ENCODE measurements at places on chromosomes 3 and 15.

DNA sequence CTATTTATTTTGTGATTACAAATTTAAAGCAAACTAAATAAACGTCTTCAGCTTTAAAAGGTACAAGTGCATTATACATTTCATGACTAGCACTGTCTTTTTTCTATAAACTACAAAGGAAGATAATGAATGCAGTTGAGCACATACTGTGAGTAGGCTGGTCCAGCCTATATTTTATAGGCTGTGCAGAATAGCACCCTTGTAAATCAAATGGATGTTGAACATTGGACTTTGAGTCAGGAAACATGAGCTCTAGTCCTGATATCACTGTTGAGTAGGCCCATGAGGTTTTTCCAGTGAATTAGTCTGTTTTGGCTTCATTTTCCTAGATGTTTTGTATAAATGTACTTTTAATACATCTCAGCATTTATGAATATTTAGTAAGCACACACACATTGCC lies 447.3 kb upstream of the KCNMB2 start:
- no peak for DNase-seq

- DNase-seq = no peak
Observed at GRCh38 chr15:67685008-67685599, 140.2 kb upstream of the SKOR1 start.

- no peak for DNase-seq
Observed at GRCh38 chr3:41024031-41024836, 175.1 kb upstream of the CTNNB1 start.

GRCh38 chr15:63296195-63296594 lies 18.8 kb downstream of the APH1B start:
- DNase-seq = no peak

DNA sequence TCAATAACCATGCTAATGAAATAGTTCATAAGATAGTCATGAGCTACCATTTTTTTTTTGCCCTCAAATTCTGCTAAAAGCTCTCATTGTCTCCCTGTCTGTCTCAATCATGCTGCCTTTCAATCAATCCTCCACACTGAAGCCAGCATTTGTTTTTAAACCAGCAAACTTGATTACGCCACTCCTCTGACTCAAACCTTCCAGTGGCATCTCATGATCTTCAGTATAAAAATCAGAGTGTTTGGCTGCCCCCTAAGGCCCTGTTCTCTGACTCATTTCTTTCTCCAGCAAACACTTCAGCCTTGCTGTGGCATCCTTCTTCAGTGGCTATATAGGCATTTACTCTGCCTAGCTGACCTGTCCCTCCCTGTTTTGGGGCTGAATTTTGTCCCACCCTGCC lies 36.0 kb upstream of the EOMES start:
- DNase-seq = no peak

- DNase-seq = no peak
Observed at GRCh38 chr3:103585809-103586208, 1151.0 kb downstream of the ZPLD1 start.

- no peak for DNase-seq
Observed at GRCh38 chr3:194995334-194995733, 275.6 kb downstream of the XXYLT1 start.

- no peak for DNase-seq
Observed at GRCh38 chr15:78006567-78007205, 70.8 kb downstream of the TBC1D2B start.

- no peak for DNase-seq
Observed at GRCh38 chr3:77871436-77871835, 831.5 kb downstream of the ROBO2 start.

DNA sequence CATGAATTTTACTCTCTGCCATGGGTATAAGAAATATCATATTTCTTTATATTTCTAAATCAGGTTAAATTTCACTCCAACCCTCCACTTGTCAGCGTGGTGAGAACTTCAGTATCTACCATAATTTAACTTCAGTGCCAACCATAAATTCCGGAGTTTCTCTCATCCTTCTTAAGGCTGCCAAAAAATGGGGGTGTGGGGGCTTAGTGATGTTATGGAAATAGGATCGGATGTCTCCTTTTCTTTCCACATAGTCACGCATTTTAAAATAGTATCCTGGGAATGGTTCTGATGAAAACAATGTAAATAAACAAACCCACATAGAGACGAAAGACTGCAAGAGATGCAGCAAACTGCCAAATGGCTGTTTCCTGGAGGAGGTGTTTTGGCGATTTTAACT lies 12.9 kb upstream of the FAM3D start:
- no peak for DNase-seq

All from stimulated activated CD8-positive, alpha-beta memory T cell treated with anti-CD3 and anti-CD28 coated beads, Interleukin-4, amount 100 ng/mL, for 1 hour (primary cell).